ENCODE measurements at places on chromosomes 4 and X.

DNA sequence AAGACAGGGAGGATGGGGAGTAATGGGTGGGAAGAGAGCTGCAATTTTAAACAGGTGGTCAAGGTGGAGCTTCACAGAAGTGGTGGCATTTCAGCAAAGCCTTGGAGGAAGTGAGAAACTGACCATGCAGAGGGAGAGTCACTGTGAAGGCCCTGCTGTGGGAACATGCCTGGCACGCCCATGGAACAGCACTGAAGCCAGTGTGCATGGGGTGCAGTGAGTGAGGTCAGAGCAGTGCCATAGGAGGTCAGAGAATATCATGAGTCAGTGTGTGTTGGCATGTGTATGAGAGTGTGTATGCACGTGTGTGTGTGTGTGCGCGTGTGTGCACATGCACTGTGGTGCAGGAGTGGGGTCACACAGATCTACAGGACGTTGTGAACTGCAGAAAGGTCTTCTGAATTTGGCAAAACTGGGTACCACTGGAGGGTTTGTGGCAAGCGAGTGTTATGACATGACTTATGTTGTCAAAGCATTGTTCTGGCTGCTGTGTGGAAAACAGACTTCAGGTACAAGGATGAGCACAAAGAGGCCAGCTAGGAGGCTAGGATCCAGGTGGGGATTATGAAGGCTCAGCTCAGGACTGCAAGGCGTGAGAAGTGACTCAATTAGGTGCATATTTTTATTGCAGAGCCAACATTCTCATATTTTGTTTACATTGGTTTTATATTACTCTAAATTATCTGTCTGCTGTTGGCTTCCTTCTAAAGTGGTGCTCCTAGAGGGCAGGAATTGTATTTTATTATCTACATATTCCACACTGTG, 34.0 kb downstream of the ZNF827 start:
- no peak for DNase-seq

- no peak for DNase-seq
Measured at GRCh38 chr4:153937289-153937688, 148.4 kb upstream of the SFRP2 start.

- DNase-seq, result no peak
Measured at GRCh38 chrX:110374559-110374958, 15.9 kb downstream of the RTL9 start.

DNA sequence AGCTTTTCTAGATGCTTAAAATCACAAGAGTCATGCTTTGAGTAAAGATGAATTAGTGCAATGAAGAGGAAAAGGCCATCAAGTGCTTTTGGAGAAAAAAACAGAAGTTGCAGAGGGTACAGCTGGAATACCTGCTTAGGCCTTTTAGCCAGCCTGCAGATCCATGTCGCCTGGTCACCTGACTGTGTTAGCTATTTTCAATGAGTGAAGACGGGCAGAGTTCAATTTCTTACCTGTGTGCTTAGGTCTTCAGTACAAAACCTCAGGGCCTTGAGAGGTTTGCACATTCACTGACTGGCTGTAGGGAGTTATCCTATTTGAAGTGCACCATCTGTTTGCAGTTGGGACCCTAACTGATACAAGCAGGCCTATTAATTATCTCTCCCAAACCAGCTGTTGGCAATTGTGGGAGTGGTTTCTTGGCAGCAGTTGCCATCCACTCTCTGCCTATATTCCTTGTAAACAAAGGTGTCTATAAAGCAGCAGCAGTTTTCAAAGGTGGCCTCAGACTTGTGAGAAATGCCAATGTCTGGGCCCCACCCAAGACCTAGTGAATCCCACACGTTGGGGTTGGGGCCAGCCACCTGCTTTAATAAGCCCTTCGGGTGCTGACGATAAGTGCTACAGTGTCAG, 16.3 kb upstream of the FAT1 start:
- no peak for DNase-seq

DNA sequence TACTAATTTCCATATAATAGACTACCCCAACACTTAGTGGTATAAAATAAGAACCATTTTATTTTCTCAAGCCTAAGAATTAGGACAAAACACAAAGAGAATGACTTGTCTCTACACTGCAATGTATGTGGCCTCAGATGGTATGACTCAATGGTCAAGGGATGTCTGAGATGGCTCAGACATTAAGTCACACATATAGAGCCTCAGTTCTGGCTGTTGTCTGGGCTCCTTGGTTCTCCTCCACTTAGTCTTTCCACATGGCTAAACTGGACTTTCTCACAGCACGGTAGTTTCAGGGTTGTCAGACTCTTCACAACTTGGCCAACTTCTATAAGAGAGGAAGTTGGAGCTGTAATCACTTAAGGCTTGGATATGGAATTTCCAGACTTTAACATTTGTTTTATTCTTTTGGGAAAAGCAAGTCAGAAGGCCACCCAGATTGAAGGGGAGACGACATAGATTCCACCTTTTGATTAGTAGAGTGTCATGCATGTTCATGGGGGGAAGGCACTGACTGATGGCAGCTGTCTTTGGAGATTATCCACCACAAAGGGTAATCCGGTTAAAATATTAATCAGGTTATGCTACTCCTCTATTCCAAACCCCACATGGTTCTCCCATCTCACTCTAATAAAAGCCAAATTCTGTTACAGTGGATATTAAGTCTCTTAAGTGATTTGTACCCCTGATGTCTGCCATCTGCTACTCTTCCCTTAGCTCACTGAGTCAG, 9.4 kb downstream of the IL15 start:
- DNase-seq, result no peak

GRCh38 chr4:75051431-75051830, 118.5 kb downstream of the PARM1 start:
- no peak for DNase-seq

All from activated CD4-positive, CD25-positive, alpha-beta regulatory T cell (primary cell).